Cardiac muscle cell (in vitro differentiated cells and primary cell): ENCODE measurements at places on chromosomes 11 and 22. TPM values are rescaled to one million over a fixed set of nuclear protein-coding genes. Genes with fewer than 3 reads are reported as not detected.
A peak's percentile ranks its signal among the peaks of the same experiment; 100 is the strongest.

DNA sequence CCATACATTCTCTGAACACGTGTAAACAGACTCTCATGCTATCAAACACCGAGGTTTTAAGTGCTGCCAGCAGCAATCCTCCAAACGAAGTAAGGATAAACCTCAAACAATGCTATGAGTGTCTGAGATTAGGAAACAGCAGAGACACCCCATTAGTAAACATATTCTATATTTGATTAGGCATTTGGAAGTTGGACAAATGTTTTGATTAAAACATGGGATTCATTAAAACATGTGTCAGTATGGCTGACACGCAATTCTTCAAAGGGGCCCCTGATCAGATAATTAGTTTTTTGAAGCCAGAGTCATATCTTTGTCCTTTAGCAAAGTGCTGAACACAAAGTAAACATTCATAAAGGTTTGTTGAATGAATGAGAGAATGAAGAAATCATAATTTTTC, 33.2 kb upstream of the BLID start:
- H3K27me3 ChIP-seq: no peaks in the 10 kb centered on the region
- no peaks in the 10 kb centered on the region for H3K4me1 ChIP-seq
- no peak overlapping the region for H3K27ac ChIP-seq

DNA sequence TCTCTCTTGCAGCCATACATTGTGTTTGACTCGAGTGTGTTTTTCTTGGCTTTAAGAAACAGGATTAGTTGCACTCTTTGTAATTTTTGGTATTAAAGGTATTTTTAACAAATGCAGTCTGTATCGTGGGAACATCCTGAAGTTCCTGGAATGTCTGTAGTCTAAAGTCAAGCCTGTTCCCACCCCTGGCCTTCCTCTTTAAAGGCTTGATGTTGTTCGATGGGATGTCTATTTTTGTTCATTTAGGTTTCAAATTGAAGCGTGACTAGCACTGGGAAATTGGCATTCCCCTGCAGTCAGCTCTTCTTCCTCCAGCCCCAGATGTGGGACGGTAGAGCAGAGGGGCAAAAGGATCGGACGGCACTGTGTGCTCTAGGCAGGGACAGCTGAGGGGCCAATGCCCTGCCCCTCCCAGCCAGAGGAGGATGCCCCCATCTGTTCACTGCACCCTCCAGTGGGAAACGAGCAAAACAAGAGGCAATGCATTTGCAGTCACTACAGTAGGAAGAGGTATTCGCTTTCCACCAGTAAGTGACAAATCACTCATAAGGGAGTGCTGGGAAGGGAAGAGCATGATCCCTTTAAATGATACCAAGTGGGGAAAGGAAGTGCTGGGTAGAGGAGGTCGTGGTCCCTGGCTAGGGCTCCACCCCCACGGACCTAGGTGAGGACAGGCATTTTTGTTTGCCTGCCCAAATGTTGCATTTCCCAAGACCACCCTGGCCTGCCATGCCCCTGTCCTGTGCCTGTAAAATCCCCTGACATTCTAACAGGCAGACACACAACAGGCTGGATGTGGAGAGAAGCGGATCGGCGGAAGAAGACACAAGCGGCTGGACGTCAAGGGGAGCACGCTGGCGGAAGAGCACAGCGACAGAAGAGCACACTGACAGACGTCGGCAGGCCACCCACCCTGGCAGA, 47.4 kb upstream of the SEPTIN5 start:
- H3K27ac ChIP-seq: no peak overlapping the region
- H3K4me3 ChIP-seq: no peak overlapping the region
- H3K27me3 ChIP-seq: no peaks in the 10 kb centered on the region
- H3K36me3 ChIP-seq: no peaks in the 10 kb centered on the region

DNA sequence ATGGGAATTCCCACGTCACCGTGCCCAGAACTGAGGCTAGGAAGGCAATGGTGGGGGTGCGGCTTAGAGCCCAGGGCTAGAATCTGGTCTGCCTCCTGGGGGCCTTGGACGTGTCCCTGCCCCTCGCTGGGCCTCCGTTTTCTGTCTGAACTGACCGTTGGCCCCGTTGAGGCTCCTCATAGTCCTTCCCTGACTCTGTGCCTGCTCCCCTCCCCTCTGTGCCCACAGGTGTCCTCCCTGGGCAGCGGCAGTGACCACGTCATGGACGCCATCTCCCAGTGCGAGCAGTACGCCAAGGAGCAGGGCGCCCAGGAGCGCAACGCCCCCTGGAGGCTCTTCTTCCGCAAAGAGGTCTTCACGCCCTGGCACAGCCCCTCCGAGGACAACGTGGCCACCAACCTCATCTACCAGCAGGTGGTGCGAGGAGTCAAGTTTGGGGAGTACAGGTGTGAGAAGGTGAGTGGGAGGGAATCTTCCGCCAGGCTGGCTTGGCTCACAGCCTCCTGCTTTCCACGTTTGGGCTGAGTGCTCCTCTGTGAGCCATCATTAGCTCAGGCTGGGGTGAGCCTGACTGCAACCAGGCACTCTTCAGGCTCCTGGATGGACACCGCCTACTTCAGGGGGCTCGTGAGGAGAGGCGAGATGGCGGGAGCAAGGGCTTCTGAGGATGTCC, 63.9 kb downstream of the MYO7A start:
- no peaks in the 10 kb centered on the region for H3K36me3 ChIP-seq
- no peak overlapping the region for H3K27ac ChIP-seq
- H3K27me3 ChIP-seq: no peaks in the 10 kb centered on the region
- DNase-seq: peak; percentile 64
- no peak overlapping the region for H3K4me3 ChIP-seq
- H3K4me1 ChIP-seq: no peaks in the 10 kb centered on the region

DNA sequence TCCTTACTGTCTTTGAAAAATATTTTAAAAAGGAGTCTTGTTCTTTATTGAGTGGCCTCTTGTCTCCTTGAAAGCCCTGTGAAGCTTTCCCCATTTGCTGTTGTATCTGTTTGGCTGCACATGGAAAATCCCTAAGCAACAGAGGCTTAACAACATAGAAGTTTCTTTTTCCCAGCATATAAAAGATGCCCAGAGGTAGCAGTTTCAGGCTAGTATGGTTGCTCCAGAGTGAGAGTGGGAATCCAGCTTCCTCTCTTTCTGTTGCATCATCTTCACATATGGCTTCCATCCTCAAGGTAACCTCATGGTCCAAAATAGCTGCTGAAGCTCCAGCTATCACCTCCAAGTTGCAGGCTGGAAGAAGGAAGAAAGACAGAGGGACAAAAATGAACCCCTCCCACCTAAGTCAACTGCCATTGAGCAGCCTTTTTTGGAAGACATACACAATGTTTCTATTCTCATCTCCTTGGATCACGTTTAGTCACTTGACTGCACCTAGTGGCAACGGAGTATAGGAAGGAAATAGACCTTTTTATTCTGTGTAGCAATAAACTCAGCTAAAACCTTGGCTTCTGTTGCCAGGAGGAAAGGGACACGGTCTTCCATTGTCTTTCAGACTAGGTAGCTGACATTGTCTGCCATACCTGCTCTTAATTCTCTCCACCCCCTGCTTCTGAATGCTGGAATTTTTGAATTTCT, 5.3 kb downstream of the CSF2RB start:
- no peak overlapping the region for H3K4me3 ChIP-seq
- no peaks in the 10 kb centered on the region for H3K36me3 ChIP-seq
- no peaks in the 10 kb centered on the region for H3K4me1 ChIP-seq
- peaks cover 6% of the 10 kb centered on the region for H3K27me3 ChIP-seq

Gene MISFA
- polyA plus RNA-seq: 4.0 and 6.1 TPM in 2 replicates

Gene HOATZ
- polyA plus RNA-seq: not detected in 2 replicates

Gene SRSF8
- polyA plus RNA-seq: 40.1 and 43.0 TPM in 2 replicates
